ENCODE measurements at places on chromosomes 2 and 18.

DNA sequence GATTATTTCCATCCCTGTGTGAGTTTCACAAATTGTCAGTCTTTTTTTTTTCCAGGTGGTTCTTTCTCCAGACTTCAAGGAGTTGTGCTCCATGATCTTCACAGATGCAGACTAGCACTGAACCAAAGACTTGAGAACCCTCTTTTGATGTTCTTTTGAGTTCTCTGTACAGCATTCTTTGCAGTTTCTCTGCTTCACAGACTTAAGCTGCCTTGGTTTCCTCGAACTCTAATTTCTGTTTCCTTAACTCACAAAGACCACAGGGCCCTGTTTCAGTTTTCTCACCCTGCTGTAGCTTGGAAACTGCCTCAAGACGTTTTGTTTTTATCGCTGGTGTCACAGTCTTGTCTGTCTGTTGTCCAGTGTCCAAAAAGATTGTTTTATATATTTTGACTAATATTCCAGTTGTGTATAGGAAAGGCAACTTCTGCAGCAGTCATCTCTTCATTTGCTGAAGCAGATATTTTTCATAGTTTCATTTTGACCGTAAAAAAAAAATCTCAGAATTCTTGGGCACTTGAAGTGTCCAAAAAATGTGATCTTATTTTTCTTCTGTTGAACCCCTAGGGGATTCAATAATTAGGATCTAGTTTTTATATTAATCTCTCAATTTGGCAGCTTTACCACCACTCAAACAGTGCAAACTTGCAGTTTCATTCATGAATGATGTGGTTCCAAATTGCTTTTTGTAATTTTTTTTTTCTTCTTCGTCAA lies 97.0 kb upstream of the MC4R start:
- DNase-seq = no peak

DNA sequence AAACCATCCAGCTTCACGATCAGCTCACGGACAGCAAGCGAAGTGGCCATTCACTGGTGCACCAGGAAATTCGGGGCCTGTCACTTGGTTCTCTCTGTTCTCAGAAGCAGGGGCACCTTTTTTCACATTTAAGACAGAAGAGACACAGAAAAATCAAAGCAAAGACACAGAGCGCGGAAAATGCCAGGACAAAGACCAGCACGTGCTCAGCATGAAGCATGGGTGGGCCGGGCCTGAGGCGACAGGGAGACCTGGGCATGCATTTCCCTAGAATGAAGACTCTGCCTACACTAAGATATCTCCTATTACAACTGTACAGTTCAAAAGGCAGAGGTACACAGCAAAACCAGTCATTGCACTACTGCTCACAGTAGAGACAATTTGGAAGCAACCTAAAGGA lies 117.4 kb upstream of the ID2 start:
- no peak for DNase-seq

GRCh38 chr2:201980389-201980821 lies 53.2 kb upstream of the FZD7 start:
- no peak for DNase-seq

DNA sequence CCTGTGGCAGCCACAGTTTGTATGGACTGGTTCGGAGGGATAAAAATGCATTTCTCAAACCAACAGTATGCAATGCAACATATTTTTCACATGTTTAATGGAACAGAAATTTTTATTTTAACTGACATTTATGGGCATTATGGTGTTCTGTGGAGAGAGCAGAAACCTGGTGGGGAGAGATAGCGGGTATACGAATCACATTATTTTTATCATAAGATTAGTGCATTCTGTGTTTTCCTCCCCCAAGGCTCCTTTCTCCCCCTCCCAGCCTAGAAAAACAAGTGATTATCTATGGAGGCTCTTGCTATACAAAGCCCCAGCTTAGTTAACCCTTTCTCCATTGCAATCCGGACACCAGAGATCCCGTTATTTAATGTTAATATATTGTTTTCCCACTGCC lies 289.8 kb upstream of the PIK3C3 start:
- DNase-seq = no peak

DNA sequence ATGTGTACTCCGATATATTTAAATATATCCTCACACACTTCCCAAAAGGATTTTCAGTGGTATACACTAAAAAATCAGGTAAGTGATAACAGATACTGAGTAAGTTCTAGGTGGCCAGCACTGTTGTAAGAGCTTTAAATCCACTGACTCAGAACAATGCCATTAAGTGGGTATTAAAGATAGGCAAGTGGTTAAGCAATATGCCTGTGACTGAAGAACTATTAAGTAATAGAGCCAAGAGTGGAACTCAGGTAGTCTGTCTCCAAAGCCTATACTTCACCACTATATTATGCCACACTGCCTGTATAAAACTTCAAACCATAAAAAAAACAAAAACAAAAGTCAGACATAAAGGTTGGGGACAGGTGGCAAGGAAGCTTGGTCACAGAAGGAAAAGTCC lies 37.2 kb downstream of the THUMPD2 start:
- no peak for DNase-seq

DNA sequence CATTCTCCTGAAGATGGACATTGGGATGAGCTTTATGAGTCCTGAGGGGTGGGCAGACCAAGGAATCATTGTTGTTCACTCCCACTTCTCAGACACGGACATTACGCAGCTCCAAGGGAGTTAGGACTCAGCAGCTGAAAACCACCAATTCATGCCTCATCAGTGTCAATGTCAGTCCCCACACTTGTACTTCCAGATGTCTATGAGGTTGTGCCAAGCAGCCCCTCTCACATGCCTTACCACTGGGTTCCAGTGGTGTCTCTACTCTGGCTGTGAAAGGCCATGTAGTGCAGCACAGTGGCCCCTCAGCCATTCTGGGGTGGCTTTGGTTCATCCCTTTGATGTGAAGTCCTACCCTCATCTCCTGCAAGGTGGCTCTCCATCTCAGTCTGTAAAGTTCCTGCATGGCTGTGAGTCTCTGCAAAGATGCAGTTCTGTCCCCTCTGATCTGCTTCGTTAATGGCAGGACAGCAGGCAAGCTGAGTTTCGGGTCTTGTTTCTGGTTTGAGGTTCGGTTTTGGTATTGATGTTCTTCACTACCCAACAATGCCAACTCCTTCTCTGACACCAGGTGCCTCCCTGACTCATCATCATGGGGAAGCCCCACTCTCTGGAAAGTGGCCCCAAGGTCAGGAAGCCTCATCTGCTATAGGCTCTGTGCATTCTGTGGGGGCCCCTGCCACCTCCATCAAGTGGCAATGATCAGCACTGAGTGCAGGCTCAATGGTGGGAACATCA lies 14.0 kb upstream of the COL6A3 start:
- DNase-seq = no peak

- no peak for DNase-seq
These were observed 20.3 kb upstream of the ASXL3 start for GRCh38 chr18:33557706-33558105.

Data from retina (tissue), 1 donor.